ENCODE measurements at places on chromosomes 13 and 19.
A peak's percentile ranks its signal among the peaks of the same experiment; 100 is the strongest.

- H3K4me1 ChIP-seq, result no peaks in the 10 kb centered on the region
- H3K36me3 ChIP-seq, result no peaks in the 10 kb centered on the region
- H3K27me3 ChIP-seq, result peaks cover 9% of the 10 kb centered on the region
- H3K27ac ChIP-seq, result no peak overlapping the region
Observed at GRCh38 chr13:92074658-92075057, 676.2 kb downstream of the GPC5 start.

DNA sequence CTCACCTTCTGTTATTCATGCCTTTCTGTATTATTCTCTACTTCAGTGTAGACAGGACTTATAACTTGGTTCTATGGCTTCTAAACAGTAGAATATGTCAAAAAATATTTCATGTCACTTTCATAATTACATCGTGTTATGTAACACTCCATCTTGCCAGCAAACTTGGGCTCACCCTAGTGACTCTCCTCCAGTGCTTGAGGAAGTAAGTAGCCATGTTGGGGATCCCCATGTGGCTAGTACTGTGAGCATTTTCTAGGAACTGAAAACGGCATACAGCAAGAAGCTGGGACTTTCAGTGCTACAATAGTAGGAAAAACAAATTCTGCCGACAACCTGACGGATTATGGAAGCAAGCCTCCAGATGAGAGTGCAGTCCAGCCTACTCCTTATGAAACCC is 495.6 kb downstream of the SLITRK6 start:
- H3K27me3 ChIP-seq, result no peaks in the 10 kb centered on the region
- H3K4me3 ChIP-seq, result no peak overlapping the region
- H3K4me1 ChIP-seq, result peaks cover 7% of the 10 kb centered on the region
- H3K36me3 ChIP-seq, result peaks cover 4% of the 10 kb centered on the region

GRCh38 chr13:72463561-72463960 is 263.9 kb downstream of the MZT1 start:
- H3K4me3 ChIP-seq, result no peak overlapping the region
- no peak for DNase-seq
- H3K27me3 ChIP-seq, result no peaks in the 10 kb centered on the region
- no peaks in the 10 kb centered on the region for H3K36me3 ChIP-seq

- no peaks in the 10 kb centered on the region for H3K36me3 ChIP-seq
- DNase-seq, result no peak
- H3K4me3 ChIP-seq, result no peak overlapping the region
Observed at GRCh38 chr19:34155686-34156085, 16.6 kb upstream of the LSM14A start.

- H3K36me3 ChIP-seq, result no peaks in the 10 kb centered on the region
- no peak overlapping the region for H3K4me3 ChIP-seq
- no peak for DNase-seq
- H3K27ac ChIP-seq, result no peak overlapping the region
- H3K27me3 ChIP-seq, result peaks cover 13% of the 10 kb centered on the region
- peaks cover 6% of the 10 kb centered on the region for H3K4me1 ChIP-seq
Observed at GRCh38 chr13:26880735-26881134, 120.1 kb upstream of the GPR12 start.

DNA sequence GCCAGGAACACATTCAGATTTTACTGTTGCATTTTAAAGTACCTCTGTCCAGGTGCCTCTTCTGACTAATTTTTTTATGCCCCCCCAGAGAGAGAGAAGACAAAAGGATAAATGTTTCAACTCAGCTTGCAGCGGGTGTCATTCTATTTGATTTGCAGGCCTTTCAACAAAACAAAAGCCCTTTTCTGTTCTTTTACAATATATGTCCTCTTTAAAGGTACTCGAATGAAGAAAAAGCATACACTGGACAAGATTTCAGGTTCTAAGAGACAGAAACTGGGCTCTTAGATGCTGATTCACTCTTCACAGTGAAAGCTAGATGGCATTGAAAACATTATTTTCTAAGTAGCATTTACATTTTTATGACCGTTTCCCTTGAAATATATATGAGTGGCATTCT is 2.9 kb upstream of the FRY start:
- H3K4me1 ChIP-seq, result peaks cover 33% of the 10 kb centered on the region
- no peak for DNase-seq
- no peak overlapping the region for H3K4me3 ChIP-seq
- peaks cover 24% of the 10 kb centered on the region for H3K27me3 ChIP-seq

DNA sequence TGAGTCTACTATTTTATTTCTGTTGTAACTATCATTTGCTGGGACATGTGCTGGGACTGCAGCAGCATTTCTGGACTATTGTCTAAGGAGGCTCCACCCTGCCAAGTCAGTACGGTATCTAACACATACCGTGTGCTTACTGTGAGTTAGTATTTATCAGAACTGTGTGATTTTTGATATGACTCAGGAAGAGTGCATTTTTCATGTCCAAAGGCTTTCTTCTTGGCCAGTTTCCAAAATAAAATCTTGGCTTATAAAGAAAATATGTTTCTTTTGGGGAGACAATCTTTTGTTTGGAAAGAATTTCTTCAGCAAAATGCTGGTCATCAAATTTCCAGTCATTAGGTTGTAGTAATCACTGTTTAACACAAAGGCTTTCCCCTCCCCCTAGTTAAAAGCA is 11.6 kb downstream of the PARP4 start:
- DNase-seq, result no peak
- H3K27me3 ChIP-seq, result no peaks in the 10 kb centered on the region
- H3K4me1 ChIP-seq, result peaks cover 13% of the 10 kb centered on the region
- H3K27ac ChIP-seq, result peak overlapping the region; percentile 2
- H3K36me3 ChIP-seq, result peaks cover 7% of the 10 kb centered on the region

GRCh38 chr13:113122550-113123225 is at the start of gene F10:
Gene F10 (plus strand): TSS chr13:113122799. CDS start chr13:113122856, 57 bp downstream.
- H3K4me3 ChIP-seq, result no peak within 1 kb of the TSS
- no peak within 1 kb of the TSS for H3K27ac ChIP-seq
- peak; percentile 29 for DNase-seq
- H3K27me3 ChIP-seq, result peaks cover 3% of the 10 kb centered on the region

GRCh38 chr13:53174545-53174944 is 145.9 kb downstream of the OLFM4 start:
- H3K27me3 ChIP-seq, result no peaks in the 10 kb centered on the region
- H3K27ac ChIP-seq, result no peak overlapping the region
- H3K4me1 ChIP-seq, result peaks cover 4% of the 10 kb centered on the region
- H3K36me3 ChIP-seq, result no peaks in the 10 kb centered on the region
- H3K4me3 ChIP-seq, result no peak overlapping the region

GRCh38 chr19:7657131-7657751 is 11.6 kb upstream of the RETN start:
- DNase-seq, result no peak
- H3K27me3 ChIP-seq, result peaks cover 28% of the 10 kb centered on the region
- H3K4me1 ChIP-seq, result peaks cover 10% of the 10 kb centered on the region
- H3K36me3 ChIP-seq, result no peaks in the 10 kb centered on the region
- H3K4me3 ChIP-seq, result no peak overlapping the region
- H3K27ac ChIP-seq, result no peak overlapping the region

- no peak for DNase-seq
- peaks cover 23% of the 10 kb centered on the region for H3K4me1 ChIP-seq
- H3K27ac ChIP-seq, result no peak overlapping the region
- peak overlapping the region; percentile 90 for H3K4me3 ChIP-seq
- H3K27me3 ChIP-seq, result no peaks in the 10 kb centered on the region
- peaks cover 5% of the 10 kb centered on the region for H3K36me3 ChIP-seq
Observed at GRCh38 chr19:19661141-19661674, 2.3 kb downstream of the ATP13A1 start.

DNA sequence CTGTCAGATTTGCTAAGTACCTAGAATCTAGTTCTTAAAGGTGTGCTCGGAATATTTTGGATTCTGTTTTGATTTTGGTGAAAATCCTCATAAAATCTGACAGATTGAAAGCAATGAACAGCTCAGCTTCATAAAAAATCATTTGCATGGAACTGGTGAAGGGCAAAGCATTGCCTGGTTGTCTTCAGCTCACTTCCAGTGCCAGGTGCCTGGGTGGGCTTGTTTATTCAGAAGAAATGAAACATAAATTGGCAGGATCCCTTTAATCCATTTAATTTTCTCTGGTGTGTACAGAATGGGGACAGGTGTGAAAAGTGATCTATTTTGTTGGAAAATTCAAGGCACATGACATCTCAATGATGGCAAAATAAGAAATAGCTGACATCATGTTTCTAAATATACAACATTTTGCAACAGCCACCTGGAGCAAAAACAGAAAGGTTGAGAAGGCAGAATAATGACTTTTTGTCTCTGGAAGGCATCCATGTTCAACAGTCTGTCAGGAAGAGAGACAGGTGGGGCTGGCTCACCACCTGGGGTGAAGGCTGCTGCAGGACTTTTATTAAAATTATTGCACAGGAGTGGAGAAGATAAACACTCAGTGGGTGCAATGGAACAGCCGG is 52.2 kb downstream of the RFC3 start:
- H3K36me3 ChIP-seq, result peaks cover 16% of the 10 kb centered on the region
- H3K4me1 ChIP-seq, result no peaks in the 10 kb centered on the region
- H3K4me3 ChIP-seq, result no peak overlapping the region
- H3K27me3 ChIP-seq, result no peaks in the 10 kb centered on the region
- no peak overlapping the region for H3K27ac ChIP-seq

DNA sequence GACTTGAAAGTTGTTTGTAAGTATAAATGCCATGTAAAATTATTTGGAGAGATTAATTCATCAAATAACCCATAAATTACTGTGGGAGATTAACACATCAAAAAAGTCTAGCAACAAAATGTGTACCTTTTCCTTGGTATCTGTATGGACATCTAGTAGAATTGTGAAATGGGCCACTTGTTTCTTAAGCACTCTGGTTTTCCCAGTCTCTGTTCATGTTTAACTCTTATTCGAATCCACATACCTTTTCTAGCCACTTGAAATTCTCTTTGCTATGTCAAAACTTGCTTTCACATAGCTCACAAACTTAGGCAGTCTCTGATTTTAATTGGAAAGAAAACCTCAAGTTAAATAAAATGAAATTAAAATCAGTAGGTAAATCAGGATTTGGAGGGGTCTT is 470.6 kb downstream of the LMO7 start:
- H3K27me3 ChIP-seq, result no peaks in the 10 kb centered on the region
- H3K27ac ChIP-seq, result no peak overlapping the region
- no peak overlapping the region for H3K4me3 ChIP-seq
- H3K4me1 ChIP-seq, result no peaks in the 10 kb centered on the region
- DNase-seq, result no peak

GRCh38 chr13:104310861-104311260 is 1244.6 kb upstream of the SLC10A2 start:
- DNase-seq, result no peak
- H3K36me3 ChIP-seq, result no peaks in the 10 kb centered on the region
- H3K27ac ChIP-seq, result no peak overlapping the region
- H3K27me3 ChIP-seq, result no peaks in the 10 kb centered on the region
- H3K4me3 ChIP-seq, result no peak overlapping the region

DNA sequence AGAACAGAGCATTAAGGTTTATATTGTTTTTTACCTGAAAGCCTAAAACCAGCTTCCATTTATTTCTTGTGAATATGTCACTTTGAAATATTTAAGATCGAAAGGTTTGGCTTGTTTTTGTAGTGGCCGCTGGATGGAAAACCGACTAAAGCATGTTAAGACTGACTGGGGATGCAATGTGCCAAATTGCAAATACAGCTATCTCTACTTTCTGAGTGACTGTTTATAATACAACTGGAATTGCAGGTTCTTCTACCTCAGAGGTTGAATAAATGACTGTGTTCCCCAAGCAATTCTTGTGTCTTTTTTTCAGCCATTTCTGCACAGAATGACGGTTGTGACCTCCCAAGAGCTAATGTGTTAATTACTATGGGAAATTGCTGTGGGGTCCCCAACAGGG is 50.0 kb upstream of the TMTC4 start:
- DNase-seq, result no peak
- H3K4me3 ChIP-seq, result no peak overlapping the region
- H3K4me1 ChIP-seq, result peaks cover 4% of the 10 kb centered on the region
- H3K27ac ChIP-seq, result no peak overlapping the region

DNA sequence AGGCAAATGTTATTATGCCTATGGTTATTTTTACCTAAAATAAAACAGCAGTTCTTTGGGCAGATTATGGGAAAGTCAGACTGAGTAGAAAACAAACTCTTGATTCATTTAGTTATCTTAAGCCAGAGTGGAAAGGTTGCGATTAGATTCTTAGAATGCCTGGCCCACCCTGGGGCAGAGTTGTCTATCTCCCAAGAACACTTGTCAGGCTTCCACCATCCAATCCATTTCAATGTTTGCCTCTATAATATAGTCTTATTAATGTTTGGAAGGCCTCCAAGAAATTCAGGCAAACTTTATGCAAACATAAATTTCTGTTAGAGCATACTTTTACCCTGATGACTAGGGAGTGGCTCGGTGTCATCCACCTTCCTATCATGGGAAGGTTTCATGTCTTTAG is 207.0 kb downstream of the SLITRK6 start:
- H3K27me3 ChIP-seq, result no peaks in the 10 kb centered on the region
- H3K4me1 ChIP-seq, result no peaks in the 10 kb centered on the region
- H3K27ac ChIP-seq, result no peak overlapping the region
- no peak overlapping the region for H3K4me3 ChIP-seq

DNA sequence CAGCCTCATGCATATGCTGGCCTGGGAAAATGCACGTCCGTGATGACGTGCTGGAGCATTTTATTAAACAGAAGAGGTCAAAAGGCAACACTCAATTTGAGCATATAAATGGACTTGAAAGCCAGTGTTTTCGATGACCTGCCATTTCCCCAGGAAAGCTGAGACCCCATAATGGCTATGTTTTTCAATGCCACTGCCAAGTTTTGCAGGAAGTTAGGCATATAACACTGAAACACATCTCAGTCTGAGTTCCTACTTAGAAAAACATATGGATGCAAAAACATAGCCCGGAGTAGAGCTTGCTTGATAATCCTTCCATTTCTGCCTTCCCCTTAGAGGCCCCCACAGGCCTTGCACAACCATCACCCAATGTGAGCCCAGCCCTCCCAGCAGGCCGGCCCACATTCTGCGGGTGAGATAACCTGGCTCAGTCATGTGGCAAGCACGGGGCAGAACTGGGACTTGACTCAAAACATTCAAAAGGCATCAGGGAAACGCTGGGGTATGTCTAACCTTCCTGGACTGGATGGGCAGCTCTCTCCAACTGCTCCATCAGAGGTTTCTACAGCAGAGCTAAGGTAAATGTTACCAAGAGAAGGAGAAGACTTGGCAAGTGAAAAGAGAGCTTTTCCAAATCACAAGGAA is 24.9 kb downstream of the EPS15L1 start:
- H3K36me3 ChIP-seq, result peaks cover 4% of the 10 kb centered on the region
- peaks cover 53% of the 10 kb centered on the region for H3K4me1 ChIP-seq
- no peak for DNase-seq
- peak overlapping the region; percentile 59 for H3K27ac ChIP-seq
- H3K27me3 ChIP-seq, result no peaks in the 10 kb centered on the region

- H3K4me1 ChIP-seq, result no peaks in the 10 kb centered on the region
- no peak for DNase-seq
- no peak overlapping the region for H3K4me3 ChIP-seq
- H3K27me3 ChIP-seq, result no peaks in the 10 kb centered on the region
- H3K27ac ChIP-seq, result no peak overlapping the region
- H3K36me3 ChIP-seq, result no peaks in the 10 kb centered on the region
Observed at GRCh38 chr19:41705393-41706174, 2.8 kb upstream of the CEACAM5 start.
